ENCODE measurements at places on chromosomes 4 and X.

GRCh38 chr4:78627046-78627965 is 75.7 kb downstream of the ANXA3 start:
- DNase-seq = no peak

DNA sequence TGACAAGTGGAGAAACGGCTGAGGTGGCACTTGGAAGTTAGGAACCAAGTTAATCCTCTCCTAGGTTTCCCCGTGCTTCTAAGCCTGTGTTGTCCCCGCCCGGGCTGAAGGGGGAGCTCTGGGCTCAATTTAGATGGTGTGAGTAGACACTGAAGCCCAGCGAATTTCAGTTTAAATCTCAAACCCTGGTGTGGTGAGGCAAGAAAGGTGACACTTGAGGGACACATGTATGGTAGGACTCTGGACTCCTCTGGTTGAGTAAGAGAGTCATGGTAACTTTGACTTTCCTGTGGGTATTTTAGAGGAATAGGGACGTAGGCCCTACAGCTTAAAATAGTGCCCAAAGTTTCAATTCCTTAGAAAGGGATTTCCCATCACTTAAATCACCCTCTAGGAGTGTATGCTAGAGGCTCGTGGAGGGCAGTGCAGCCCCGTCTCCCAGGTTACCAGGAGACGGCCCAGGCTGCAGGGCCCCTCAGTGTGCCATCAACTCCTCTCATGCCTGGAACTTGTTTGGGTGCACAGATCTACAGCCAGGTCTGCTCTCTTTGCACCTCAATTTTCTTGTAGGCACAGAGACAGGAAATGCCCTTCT is 24.0 kb downstream of the HAND2 start:
- no peak for DNase-seq

DNA sequence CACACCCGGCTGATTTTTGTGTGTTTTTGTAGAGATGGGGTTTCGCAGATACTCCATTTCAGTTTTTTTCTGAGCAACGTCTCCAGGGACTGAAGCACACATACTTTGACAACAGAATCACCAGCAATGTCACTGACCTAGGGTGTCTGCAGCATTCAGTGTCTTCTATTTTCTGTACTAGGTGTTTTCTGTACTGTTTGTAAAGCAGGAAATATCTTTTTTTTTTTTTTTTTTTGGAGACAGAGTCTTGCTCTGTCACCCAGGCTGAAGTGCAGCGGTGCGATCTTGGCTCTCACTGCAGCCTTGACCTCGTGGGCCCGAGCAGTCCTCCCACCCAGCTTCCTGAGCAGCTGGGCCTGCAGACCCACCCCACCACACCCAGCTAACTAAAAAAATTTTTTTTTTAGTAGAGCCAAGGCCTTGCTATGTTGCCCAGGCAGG is 8.9 kb downstream of the ADD1 start:
- DNase-seq = no peak

GRCh38 chr4:171644430-171645057 is 168.7 kb upstream of the GALNTL6 start:
- no peak for DNase-seq

- no peak for DNase-seq
Observed at GRCh38 chr4:52611030-52611555, 48.0 kb downstream of the USP46 start.

- DNase-seq = no peak
Observed at GRCh38 chr4:48774760-48775710, 5.0 kb downstream of the FRYL start.

- DNase-seq = no peak
Observed at GRCh38 chrX:38669428-38669827, 108.1 kb downstream of the TSPAN7 start.

DNA sequence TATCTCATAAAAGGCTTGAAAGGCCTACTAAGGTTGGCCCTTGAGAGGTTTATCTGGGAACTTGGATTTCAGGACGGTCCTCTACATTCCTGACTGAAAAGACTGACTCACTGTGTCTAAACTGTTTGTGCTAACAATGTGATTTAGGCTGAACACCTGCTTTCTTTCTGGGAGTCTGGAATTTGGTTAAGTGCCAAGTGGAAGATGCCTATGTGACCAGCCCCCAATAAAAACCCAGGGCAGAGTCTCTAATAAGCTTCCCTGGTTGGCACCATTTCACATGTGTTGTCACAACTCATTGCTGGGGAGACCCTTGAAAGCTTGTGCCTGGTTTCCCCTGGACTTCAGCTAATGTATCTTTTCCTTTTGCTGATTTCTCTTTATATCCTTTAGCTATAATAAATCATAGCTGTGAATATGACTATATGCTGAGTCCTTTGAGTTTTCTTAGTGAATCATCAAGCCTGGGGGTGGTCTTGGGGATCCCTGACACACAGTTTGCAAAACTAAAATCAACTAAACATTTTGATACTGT is 55.1 kb downstream of the GPR82 start:
- no peak for DNase-seq

- no peak for DNase-seq
Observed at GRCh38 chr4:91746551-91746950, 557.2 kb upstream of the GRID2 start.

DNA sequence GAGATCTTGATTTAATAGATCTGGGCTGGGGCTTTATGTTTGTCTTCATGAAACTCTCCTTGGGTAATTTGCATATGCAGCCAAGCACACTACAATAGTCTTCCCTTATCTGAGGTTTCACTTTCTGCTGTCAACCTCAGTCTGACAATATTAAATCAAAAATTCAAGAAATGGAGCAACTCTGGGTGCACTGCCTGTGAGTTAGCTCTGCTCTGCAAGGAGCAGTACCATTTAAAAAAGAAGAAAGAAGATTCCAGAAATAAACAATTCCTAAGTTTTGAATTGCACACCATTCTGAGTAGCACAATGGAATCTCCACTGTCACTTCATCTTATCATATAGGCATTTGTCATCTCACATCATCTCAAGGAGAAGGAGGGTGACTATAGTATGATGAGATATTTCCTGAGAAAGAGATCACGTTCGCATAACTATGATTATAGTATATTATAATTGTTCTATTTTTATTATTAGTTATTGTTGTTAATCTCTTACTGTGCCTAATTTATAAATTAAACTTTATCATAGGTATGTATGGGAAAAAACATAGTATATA is 9.4 kb downstream of the FNIP2 start:
- no peak for DNase-seq

- no peak for DNase-seq
Observed at GRCh38 chrX:11215191-11215921, 77.9 kb upstream of the AMELX start.

DNA sequence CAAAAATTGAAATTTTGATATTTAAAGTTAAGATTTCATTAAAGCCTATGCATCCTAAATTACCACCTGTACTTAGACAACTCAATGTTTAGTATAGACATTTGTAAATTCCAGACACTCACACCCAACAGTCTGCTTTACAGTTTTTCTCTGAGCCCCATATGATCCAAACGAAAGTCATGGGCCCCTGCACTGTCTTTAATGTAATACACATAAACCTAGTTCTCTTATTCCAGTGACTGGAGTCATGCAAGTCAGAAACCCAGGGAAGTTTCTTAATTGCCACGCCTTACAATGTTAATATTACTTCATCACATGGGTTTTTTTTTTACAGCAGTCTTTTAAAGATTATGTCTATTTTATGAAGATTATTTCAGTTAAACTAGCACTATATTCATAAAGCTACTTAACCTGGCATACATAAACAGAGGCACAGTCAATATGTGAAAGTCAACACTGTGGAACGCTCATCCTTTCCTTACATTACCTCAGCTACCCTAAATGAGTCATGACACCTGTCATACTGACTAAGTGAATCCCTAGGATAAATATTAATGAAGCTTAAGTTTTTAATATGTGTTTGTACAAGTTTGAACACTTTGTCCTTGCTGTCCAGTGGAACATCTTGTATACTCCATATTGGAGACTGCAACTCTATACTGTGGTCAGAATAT is 67.7 kb upstream of the H2AZ1 start:
- DNase-seq = no peak

- DNase-seq = no peak
Observed at GRCh38 chr4:183797445-183798300, 107.4 kb upstream of the STOX2 start.

DNA sequence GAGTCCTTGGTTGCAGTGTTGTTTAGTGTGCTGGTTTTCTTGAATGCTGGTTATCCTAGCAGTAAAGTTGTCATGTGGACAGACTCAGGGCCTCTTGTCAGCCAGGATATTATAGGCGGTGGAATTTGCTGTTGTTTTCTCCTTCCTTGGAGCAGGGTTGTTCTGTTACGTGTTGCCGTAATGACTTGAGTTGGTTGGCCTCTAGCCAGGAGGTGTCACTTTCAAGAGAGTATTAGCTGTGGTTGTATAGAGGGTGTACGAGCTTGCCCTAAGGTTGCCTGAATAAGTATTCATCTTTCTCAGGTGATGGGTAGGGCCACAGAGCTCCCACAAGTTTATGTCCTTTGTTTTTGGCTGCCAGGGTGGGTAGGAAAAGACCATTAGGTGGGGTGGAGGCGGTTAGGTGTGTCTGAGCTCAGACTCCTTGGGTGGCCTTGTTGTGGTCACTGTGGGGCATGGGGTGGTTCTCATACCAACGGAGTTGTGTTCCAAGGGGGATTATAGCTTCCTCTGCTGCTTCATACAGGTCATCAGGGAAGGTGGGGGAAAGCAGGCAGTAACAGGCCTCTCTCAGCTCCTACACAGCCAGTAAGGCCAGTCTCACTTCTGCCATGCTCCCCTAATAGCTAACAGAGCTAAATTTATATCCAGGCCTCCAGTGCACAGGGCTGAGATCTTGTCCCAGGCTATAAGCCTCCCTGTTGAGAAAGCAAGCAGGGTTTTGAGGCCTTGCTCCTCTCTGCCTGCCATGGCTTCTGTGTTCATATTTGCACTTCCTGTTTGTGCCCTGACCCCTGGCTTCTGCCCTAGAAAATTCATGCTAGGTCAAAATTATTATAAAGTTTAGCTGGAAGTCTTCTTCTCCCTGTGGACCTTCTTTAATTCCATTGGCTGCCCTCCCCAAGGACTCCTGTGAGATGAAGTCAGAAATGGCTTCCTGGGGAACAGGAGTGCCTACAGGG is 594.7 kb downstream of the RAPGEF2 start:
- no peak for DNase-seq

DNA sequence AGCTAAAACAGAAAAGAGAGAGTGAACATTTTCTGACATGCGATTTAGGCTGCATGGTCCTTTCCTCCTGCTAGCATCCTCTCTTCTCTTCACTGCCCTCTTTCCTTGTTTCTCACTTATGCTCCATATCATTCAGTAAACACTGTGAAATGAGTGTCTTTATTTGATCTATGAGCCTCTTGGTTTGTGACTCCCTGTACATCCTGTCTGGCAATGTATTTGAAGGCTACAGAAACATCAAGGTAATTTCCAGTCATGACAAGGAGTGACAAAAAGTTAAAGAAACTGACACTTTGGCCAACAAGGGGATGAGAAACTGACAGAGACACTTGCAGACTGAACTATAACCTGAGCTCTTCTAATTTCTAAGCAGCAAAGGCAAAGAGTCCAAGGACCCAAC is 8.7 kb downstream of the FTHL17 start:
- DNase-seq = no peak

GRCh38 chr4:3466691-3467600 is 3.8 kb downstream of the DOK7 start:
- no peak for DNase-seq

DNA sequence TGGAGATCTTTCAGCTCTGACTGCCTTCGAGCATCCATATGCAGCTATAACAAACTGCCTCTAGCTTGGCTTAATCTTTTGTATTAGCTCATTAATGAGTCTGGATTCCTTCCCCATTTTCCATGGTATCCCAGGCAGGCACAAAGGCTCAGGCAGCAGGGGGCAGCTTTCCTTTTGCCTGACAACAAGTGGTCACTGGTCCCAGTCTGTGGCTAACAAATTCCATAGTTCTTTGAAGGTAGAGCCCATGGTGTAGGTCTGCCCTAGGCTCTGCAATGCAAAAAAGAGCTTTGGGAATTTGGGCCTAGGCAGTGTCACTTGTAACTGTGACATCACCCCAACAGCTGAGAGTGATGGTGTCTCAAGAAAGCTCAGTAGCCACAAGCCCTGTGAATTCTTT is 234.4 kb upstream of the GPC4 start:
- no peak for DNase-seq

GRCh38 chrX:138946926-138947325 is 235.4 kb upstream of the FGF13 start:
- DNase-seq = no peak

GRCh38 chr4:120555058-120555457 is 367.5 kb downstream of the PRDM5 start:
- DNase-seq = no peak

DNA sequence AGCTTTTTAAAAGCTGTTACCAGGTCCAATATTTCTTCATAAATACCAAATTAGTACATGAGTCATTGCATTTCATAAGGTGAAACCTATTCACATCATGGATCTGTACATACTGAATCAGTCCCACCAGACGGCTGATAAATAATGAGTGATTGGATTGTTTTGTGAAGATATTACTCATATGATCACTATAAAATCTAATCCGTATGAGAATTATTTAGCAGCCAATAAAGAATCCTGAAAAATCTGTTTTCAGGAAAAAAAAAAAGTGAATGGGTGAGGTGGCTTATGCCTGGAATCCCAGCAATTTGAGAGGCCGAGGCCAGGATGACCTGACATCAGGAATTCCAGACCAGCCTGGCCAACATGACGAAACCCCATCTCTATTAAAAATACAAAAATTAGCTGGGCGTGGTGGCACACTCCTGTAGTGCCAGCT is 438.1 kb downstream of the INPP4B start:
- DNase-seq = no peak

- no peak for DNase-seq
Observed at GRCh38 chr4:123750044-123750443, 353.4 kb downstream of the SPRY1 start.

- DNase-seq = no peak
Observed at GRCh38 chr4:158870626-158871334, 102.0 kb downstream of the FNIP2 start.

- DNase-seq = no peak
Observed at GRCh38 chr4:151429957-151430570, 21.1 kb downstream of the FHIP1A start.

- DNase-seq = no peak
Observed at GRCh38 chr4:159049780-159050375, 53.0 kb upstream of the RAPGEF2 start.

- no peak for DNase-seq
Observed at GRCh38 chr4:15498356-15498755, 28.7 kb downstream of the CC2D2A start.

GRCh38 chr4:132195176-132195575 is 953.9 kb upstream of the PCDH10 start:
- DNase-seq = no peak

DNA sequence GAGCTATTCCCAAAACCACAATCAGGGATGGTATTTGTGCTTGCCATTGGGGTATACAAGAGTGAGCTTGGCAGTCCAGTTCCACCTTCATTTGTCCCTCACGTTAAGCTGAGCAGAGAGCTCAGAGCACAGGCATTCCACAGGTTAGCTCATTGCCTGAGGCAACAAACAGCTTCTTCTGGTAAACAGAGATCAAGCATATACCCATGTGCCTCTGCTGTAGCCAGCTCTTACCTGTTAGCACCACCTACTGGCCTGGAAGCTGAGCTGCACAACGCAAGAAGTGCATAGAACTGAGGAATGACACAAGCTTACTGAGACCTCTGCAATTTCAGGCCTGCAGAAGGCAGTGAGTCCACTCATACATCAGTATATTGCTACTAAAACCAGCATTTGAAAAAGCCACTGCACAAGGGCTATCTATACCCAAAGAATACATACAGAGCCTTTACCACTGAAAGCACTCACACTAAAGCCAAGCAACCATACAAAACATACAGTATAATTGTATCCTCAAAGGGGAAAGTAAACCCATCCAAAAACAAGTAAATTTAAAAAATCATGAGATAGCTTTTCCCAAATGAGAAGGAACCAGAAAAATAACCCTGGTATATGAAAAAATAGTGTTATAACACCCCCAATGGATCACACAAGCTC is 258.3 kb upstream of the GABRA2 start:
- no peak for DNase-seq

Data from caudate nucleus (tissue), 63 donors.